ENCODE measurements at places on chromosomes 5 and 9.

GRCh38 chr9:80883826-80884579, 805.3 kb downstream of the TLE1 start:
- no peak for DNase-seq

- DNase-seq: no peak
Observed at GRCh38 chr5:125549322-125549911, 803.0 kb upstream of the ZNF608 start.

DNA sequence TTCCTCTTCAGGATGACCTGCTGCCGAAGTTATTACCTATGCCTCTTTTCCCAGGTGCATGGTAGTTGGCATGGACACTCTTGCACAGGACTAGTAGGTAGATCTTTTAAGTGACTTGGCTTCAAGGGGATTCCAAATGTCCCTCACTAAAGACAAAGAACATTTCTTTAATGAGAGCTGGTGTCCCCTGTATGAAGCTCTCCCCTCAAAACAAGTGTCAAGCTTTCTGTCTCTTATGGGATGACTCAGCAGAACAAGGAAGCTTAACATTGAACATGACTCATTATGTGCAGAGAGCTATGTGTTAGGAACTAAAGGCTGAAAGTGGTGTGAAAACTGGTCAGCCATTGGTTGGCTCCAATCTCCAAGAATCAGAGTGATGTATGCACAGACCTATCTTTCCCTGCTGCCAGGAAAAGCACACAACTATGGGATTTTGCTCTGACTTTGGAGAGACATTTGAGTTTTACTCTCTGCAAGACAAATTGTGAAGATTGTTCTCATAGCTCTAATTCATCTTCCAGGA, 120.5 kb downstream of the PRDM6 start:
- DNase-seq: no peak

GRCh38 chr9:7656636-7657035, 142.9 kb downstream of the DMAC1 start:
- DNase-seq: no peak

Measured in central memory CD8-positive, alpha-beta T cell (primary cell).